ENCODE measurements at places on chromosomes 16 and 17.

- no peak for DNase-seq
Observed at GRCh38 chr17:16428098-16428882, 12.9 kb downstream of the TRPV2 start.

- DNase-seq, result no peak
Observed at GRCh38 chr16:85123891-85124635, 11.8 kb upstream of the CIBAR2 start.

- DNase-seq, result no peak
Observed at GRCh38 chr17:67050471-67051154, 6.3 kb downstream of the CACNG1 start.

- no peak for DNase-seq
Observed at GRCh38 chr17:45265821-45266220, 3.9 kb upstream of the SPATA32 start.

- DNase-seq, result no peak
Observed at GRCh38 chr17:7195971-7196370, 16.8 kb upstream of the ASGR1 start.

DNA sequence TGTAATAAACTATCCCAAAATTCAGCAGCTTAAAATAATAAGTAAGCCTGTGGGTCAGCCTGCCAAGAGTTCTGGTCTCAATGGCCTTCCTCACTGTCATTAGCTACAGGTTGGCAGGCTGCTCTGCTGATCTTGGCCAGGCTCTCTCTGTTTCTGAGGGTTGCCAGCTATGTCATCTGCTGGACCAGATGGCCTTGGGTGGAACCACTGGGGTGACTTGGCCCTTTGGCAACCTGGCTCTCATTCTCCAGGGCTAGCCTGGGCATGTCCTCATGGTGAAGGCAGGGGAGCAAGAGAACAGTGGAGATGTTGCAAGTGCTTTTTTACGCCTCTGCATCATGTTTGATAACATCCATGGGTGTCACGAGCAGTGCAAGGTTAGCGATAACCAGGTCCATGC, 13.9 kb downstream of the ITGAM start:
- DNase-seq, result no peak

DNA sequence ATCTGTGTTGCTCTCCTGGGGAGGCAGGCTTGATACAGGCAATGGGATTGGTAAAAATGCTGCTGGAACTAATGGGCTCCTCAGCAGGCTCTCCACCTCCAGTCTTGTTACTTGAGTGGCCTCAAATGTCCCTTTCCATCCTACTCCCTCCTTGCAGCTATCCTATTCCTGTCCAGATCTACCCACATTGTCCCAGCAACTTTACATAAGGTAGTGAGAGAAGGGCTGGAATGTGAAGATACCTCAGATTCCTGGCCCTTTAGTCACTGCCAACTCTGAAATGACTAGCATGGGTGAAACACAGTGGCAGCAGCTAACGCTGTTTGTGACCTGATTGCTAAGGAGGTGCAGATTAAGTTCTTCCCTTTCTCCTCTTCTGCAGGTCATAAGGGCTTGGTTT, 210.1 kb upstream of the HS3ST4 start:
- no peak for DNase-seq

DNA sequence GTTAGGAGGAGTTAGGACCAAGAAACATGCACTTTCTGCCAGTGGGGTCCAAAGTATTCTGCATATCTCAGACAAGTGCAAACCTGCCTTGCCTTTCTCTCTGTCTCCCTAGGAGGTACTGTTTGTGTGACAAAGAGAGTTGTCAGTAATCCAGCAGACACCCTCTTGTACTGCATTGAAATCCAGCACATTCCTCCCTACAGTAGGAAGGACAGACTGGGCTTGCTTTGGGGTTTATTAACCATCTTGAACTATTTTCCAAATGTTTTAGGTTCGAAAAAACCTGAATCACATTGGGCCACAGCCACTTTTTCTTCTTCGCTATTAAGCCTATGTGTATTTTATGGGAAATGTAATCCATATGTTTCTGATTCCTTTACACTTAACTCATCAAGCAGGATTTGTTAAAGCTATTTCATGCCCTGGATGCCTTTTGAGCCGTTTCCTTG, 204.2 kb upstream of the KCNJ16 start:
- no peak for DNase-seq
